Renal cortical epithelial cell (primary cell): ENCODE measurements at places on chromosomes 3 and 15.

DNA sequence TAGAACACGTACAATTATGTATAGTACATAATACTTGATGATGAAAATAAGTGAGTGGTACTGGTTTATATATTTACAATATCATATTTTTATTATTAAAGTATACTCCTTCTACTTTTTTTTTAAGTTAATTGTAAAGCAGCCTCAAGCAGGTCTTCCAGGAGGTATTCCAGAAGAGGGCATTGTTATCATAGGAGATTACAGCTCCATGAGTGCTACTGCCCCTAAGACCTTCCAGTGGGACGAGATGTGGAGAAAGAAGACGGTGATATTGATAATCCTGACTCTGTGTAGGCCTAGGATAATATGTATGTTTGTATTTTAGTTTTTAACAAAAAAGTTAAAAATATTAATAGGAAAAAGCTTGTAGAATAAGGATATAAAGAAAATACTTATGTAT, 40.3 kb upstream of the SCN5A start:
- DNase-seq, result no peak

- DNase-seq, result peak; percentile 16
Observed at GRCh38 chr3:122563717-122564025, 429 bp downstream of the PARP9 start.

GRCh38 chr3:31885235-31885634, 95.8 kb downstream of the OSBPL10 start:
- DNase-seq, result no peak

DNA sequence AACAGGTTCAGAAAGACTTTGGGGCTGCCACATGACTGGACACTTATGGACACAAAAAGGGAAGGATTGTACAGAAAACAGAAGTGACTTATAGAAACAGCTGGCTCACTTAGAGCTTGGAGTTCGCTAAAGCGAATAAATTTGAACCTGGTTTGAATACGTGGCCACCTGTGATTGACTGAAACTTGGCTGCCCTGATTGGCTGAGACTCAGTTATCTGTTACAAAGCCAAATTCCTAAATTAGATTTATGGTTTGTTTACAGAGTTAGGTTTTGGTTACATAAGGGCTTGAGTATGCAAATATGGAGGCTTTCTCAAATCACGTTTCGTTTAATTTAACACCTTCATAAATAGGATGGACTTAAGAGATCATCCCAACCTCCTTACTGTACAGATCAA, 270.2 kb downstream of the THSD4 start:
- DNase-seq, result no peak

- peak; percentile 13 for DNase-seq
Observed at GRCh38 chr3:122944671-122945161, 82.8 kb downstream of the SEMA5B start.

DNA sequence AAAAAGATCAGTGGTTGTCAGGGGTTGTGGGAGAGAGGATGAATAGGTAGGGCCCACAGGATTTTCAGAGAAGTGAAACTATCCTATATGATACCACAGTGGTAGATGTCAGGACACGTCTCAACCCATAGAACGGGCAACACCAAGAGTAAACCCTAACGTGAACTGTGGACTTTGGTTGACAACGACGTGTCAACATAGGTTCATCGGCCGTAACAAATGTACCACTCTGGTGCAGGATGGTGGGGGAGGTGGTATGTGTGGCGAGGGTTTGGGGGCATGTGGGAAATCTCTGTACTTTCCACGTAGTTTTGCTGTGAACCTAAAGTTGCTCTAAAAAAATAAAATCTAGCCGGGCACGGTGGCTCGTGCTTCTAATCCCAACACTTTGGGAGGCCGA, 13.0 kb upstream of the PIGZ start:
- no peak for DNase-seq

- DNase-seq, result peak; percentile 51
Observed at GRCh38 chr3:179421500-179421899, 29.8 kb downstream of the GNB4 start.

DNA sequence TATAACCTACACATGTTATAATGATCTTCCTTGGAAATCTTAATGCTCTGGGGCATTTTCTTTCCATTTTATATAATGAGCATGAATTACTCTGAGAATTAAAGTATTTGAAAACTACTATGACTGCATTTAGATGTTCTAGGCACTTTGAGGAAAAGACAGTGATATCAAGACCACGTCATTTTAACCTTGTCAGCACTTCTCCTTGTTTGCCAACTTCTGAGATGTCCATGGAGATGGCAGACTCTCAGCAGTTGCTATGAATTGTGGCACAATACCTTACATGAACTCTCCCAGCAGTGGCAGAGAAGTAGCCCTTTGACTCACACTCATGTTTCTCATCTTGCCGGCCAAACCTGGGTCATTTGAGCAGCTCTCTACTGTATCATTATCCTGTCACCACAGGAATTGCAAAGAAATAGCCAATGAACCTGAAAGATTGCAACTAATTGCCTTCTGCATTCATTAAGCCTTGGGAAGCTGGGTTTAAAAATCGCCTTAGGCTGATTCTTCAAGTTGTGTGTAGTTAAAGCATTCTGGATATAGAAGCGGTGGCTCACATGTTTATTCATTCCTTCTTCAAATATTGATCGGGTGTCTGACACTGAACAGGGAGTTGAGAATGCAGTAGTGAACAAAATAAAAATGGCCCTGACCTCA, 272.2 kb upstream of the CFAP20DC start:
- DNase-seq, result peak; percentile 98

DNA sequence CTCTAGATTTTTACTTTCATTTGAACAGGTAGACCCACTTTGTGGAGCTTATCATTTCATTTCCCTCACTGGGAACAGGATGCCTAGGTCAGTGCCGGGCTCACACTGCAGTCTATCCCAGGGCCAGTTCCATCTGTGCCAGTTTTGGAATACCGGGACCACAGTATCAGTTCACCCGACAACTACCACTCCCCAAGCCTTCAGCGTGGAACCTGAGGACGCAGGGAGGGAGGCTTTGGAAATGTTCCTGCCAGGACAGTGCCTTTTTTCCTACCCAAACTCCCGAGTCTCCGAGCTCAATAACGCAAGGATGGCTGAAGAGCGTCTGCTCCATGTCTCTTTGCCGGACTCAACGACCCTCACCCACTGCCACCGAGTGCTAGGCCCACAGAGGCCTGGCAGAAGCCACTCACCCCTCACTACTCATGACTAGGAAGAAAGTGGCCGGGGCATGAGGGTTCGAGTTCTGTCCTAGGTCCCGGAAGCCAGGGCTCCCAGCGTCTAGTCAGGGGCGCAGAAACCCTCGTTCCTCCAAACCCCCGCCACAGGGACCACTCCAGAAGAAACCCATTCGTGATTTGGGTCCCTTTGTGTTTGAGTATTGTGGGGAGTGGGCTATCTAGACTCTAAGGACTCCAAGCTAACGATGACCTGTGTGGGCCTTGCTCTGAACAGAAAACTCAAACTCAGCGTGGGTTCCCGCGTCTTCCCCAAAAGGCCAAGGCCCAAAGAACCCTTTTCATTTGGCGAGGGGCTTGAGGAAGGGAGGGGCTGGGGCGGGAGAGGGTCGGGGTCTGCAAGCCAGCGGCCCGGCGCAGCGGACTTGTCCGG, 11.4 kb downstream of the ZIC1 start:
- DNase-seq, result no peak

GRCh38 chr3:180383332-180384020, 218.5 kb upstream of the TTC14 start:
- peak; percentile 15 for DNase-seq

DNA sequence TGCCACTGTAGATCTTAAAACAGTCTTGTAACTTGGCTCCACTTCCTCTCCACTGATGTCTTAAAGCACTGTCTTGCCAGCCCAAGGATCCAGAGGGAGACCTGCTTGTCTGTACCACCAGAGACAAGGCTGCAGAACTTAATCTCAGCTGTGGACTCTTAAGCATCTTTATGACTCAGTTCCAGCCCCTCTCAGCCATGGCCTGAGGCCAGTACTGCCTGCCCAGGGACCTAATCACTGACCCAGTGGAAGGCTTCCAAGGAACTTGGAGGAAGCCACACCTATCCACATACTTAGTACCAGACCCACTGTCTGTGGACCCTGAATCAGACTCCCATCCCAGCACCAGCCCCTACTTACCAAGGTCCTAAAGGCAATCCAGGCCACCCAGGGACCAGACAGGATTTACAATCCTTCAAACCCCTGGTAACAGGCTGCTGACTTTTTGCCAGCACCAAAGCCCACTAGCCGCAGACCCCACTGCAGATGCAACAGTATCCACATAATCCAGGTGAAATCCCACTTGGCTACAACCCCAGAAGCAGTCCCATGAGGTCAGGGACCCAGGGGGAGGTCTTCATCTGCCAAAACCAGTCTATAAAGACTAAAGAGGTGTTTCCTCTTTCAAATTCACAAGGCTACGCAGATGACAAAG, 41.9 kb upstream of the PRR20G start:
- no peak for DNase-seq

DNA sequence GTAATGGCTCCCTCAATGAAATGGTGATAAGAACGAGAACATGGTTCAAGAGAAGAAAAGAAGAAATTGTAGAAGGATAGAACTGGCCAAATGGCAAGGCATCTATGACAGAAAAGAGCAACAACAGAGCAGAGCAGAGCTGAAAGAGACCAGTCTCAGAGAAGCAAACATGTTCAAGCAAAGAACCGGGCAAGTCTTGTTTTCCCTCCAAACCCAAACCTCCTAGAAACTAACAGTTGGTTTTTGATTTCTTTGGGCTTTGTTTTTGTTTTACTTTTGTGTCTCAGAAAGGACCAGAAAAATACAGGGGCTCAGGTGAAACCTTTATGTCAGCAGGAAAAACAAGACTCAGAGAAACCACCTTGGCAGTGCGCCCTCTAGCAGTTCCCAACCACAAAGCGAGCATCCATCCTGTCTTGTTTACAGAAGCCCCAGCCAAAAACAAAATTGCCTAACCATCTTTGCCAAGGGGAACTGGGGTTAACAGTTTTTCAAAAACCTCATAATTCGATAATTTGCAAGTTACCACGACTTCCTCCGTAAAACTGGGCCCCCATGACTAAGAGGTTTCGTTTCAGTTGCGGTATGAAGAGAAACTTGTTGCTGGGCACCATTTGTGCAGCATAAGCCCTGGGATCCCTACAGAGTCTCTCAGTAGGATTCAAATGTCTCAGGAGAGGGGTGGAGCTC, 159.2 kb upstream of the SLC24A5 start:
- DNase-seq, result no peak

DNA sequence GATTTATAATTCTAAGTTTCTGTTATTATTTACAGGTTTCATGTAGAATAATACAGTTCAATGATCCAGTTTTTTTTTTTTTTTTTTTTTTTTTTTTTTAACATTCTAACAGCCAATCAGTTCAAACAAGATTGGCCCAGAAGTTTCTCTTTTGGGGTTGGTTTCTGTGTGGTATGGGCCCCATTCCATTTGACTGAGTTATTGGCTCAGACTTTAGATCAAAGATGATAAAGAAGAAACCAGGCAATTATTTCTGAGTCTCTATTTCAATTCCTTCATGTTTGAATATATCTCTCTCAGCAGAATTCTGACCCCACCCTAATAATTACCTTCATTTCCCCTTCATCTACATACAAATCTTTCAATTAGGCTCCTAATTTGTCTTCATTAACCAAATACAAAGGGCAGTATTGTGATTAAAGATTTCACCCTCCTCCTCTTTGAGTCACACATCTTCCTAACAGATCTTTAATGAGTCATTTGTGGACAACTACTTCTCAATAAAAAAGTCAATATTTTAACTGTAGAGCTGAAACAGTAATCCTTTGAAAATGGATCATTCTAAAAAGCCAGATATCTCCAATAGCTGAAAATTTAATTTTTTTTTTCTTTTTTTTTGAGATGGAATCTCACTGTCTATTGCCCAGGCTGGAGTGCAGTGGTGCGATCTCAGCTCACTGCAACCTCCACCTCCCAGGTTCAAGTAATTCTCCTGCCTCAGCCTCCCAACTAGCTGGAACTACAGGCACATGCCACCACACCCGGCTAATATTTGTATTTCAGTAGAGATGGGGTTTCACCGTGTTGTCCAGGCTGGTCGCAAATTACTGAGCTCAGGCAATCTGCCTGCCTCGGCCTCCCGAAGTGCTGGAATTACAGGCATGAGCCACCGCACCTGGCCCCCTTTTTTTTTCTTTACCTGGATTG, 878.8 kb downstream of the NAALADL2 start:
- DNase-seq, result peak; percentile 39

GRCh38 chr3:54647721-54648120, 280.1 kb downstream of the LRTM1 start:
- peak; percentile 40 for DNase-seq

DNA sequence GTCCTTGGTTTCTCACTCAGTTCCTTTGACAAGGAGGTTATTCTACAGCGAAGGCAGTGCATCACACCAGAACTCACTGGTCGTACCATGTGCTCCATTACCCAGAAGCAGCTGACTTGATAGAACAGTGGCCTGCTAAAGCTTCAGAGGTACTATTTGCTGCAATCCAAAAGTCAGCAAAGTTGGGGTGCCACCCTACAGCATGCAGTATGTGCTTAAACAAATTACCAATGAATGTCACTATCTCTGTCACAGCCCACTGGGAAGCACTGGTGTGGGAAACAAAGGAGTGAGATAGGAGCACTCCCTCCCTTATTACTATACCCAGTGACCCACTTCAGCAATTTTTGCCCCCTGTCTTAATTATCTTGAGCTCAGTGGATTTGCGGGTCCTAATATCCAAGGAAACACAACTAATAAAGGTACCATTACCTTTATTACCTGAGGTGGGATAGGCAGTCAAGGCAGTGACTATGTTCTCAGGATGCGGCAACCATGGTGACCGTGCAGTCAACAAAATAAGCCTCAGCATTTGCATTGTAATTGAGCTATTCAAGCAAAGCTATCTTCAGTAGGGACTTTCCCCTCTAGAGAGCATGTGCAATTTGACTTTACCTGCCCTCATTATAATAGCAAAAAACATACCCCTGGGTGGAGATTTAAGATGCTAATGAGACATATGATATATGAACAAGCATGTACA, 199.4 kb downstream of the OCA2 start:
- DNase-seq, result no peak

DNA sequence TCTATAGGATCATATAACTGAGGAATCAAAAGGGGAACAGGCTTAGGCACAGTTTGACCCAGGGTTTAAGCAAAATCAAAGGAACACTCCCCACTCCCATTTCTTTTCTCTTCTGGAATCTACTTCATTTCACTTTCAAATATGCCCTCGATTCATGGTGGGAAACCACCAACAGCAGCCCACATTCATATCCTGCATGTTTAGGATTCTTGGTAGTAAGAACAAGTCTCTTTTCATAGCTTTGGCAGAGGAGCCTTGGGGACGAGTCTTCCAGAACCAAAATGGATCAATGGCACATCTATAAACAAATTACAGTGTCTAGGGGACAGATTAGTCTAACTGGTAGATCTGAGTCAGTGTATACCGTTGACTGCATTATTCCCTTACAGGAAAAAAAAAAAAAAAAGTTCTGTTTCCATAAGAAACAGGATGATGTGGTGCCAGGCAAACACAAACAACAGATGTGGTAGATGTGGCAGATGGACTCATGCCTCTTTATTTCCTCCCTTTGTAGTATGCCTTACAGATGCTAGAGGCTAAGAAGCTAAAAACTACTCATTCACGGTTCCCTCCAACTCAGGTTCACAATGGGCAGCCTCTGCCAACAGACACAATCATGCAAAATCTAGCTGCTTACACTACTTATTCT, 578.3 kb upstream of the ADAMTS9 start:
- peak; percentile 14 for DNase-seq

- peak; percentile 25 for DNase-seq
Observed at GRCh38 chr3:7749931-7750695, 751.5 kb upstream of the LMCD1 start.

- no peak for DNase-seq
Observed at GRCh38 chr3:18732474-18732873, 307.3 kb upstream of the SATB1 start.

- DNase-seq, result no peak
Observed at GRCh38 chr3:183318877-183319276, 65.8 kb downstream of the B3GNT5 start.

- DNase-seq, result peak; percentile 33
Observed at GRCh38 chr3:141840737-141841544, 35.5 kb upstream of the ATP1B3 start.
